ENCODE measurements at places on chromosomes 1 and 21. TPM values are rescaled to one million over a fixed set of nuclear protein-coding genes. Genes with fewer than 3 reads are reported as not detected.

The PLA2G2F gene
- not detected for total RNA-seq

GRCh38 chr1:151175041-151175741 is 590 bp downstream of the TMOD4 start:
- no peak for DNase-seq

DNA sequence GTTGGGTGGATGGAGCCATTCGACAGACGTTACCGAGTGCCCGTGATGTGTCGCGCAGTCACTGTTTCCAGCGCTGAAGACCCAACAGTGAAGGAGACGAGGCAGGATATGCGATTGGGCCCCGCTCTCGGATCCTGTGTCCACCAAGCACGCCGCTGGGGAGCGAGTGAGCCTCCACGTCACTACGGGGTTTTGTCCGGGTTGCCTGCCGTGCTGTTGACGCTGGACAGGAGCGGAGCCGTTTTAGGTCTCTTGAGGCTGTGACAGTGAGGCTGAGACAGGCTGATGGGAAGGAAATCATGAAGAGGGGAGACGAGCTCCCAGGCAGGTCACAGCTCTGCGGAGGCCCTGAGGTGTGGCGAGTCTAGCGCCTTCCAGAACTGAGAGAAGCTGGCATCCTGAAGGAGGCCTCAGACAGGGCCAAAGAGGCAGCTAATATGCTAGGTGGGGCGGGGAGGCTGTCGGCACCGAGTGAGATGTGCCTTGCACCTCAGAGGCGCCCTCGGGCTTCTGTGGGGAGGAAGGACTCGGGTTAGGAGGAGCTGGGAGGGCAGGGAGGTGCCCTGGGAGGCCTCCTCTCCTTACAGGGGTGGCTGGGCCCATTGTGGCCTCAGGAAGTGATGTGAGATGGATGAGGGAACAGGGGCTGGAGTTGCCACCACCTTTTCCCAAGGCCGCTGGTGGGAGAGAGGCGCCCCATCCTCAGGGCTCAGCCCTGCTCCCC is 196.0 kb upstream of the TMEM51 start:
- no peak for DNase-seq

The OR2T11 gene
- total RNA-seq, result not detected

Measured in activated CD8-positive, alpha-beta memory T cell treated with anti-CD3 and anti-CD28 coated beads, Interleukin-2, amount 10 ng/mL, durations not matched to agents 7 days and 5 days (primary cell).